ENCODE measurements at places on chromosomes 2 and 18.

- DNase-seq: no peak
Measured at GRCh38 chr2:49111006-49111405, 43.3 kb downstream of the FSHR start.

DNA sequence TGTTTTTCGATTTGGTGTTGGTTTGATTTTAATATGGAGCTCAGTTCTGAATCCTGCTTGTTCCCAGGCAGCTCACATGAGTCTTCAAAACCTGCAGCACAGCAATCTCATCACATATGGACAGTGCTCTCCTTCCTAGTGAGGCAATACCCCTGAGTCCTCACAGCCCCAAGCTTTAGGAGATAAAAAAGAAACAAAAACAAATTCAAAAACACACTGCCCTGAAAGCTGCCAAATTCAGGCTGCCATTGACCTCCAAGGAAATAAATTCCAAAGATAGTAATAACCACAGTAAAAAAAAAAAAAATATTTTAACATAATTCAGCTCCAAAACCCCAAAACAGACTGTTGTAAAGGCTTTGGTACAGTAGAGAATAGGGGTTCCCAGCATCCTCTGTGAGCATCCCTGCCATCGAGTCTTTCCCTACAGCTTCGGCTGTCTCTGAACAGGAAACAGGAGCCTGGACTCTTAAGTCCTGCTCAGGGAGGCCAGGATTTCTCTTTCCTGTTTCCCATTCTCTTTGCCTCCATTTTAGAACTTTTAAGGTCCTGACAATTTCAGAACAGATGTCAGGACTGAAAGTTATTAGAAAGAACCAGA lies 14.7 kb upstream of the SP3 start:
- DNase-seq: no peak

- no peak for DNase-seq
Measured at GRCh38 chr2:233115121-233115520, 55.0 kb downstream of the INPP5D start.

GRCh38 chr2:211516537-211516936 lies 960.1 kb downstream of the CPS1 start:
- no peak for DNase-seq

Data from stimulated activated naive CD4-positive, alpha-beta T cell treated with Interleukin-2 at 50 U/mL for 16 hours (primary cell).